Naive B cell (primary cell): ENCODE measurements at places on chromosomes 5 and 9. TPM values are rescaled to one million over a fixed set of nuclear protein-coding genes. Genes with fewer than 3 reads are reported as not detected.

PTGDS gene
- polyA plus RNA-seq = not detected

DPYSL3 gene
- polyA plus RNA-seq = not detected

CBY3 gene
- polyA plus RNA-seq = 0.39 TPM

GMCL2 gene
- polyA plus RNA-seq = not detected

MSX2 gene
- polyA plus RNA-seq = not detected

DNA sequence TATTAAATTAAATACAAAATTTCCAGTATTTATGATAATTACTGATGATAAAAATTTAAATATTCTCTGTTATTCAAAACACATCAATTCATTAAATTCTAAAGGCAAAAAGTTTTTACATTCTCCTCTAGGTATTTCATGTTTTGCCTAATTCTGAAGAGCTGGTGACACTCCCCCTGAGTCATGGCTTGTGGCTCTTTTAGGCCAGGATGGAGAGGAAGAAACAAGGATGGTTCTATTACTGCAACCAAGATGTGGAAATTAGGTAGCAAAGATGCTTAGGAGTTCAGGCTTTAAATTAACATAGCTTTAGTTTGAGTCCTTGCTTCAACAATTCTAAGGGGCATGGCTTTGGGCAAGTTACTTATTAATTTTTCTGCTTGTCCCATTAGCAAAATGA, 1295.8 kb downstream of the EFNA5 start:
- DNase-seq = no peak

DNA sequence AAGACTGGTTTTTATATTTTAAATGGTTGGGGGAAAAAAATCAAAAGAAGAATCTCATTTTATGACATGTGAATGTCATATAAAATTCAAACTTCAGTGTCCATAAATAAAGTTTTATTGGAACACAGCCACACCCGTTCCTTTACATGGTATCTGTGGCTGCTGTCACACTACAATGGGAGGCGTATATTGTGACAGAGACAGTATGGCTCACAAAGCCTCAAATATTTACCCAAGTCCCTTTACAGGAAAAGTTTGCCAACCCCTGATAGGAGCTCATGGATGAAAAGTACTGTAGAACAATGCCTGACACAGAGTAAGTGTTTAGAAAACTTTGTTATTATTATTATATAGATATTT, 5.2 kb upstream of the DUSP1 start:
- no peak for DNase-seq

CTNND2 gene
- not detected for polyA plus RNA-seq
